Breast epithelium (tissue), 4 donors: ENCODE measurements at places on chromosomes 2 and 18. TPM values are rescaled to one million over a fixed set of nuclear protein-coding genes. Genes with fewer than 3 reads are reported as not detected.

DNA sequence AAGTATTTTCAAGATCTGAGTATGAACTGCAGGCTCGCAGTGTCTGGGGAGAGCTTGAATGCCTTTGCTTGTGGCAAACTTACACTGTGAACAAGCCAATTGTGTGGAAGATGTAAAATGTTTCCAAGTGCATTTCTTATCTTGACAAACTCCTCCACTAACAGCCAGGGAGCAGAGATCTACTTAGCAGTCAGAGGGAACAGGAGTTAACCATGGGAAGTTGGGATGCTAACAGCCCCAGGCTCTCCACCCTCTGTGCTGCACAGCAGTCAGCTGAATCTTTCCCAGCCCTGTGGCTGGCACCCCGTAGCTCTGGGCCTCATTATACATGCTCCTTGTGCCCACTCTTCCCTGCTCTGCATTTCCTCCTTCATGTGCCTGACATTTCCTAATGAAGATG, 450.2 kb downstream of the TSN start:
- no peak for DNase-seq

- DNase-seq, result no peak
These were observed 3.3 kb downstream of the PTGR3 start for GRCh38 chr18:75205514-75206132.

GRCh38 chr2:106843910-106844250, 42.1 kb downstream of the ST6GAL2 start:
- DNase-seq, result no peak

- no peak for DNase-seq
These were observed 63.8 kb downstream of the TMEM237 start for GRCh38 chr2:201579536-201579935.

DNA sequence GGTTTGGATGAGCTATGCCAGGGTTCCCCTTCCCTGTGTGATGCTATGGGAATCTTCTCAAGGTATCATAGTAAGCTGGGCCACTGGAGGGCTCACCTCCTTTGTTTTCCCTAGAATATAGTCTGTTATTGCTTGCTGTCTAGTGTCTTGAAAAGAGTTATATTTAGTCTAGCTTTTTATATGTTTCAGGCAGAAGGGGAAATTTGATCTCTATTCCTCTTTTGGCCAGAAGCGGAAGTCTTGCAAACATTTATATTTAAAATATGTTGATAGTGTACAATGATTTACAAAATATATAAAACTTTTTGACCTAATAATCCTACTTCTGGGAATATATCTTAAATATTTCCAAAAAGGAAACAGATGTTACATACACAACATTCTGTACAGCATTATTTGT, 260.7 kb downstream of the FHOD3 start:
- no peak for DNase-seq

- no peak for DNase-seq
These were observed 39.3 kb upstream of the TMEM17 start for GRCh38 chr2:62545261-62545660.

DNA sequence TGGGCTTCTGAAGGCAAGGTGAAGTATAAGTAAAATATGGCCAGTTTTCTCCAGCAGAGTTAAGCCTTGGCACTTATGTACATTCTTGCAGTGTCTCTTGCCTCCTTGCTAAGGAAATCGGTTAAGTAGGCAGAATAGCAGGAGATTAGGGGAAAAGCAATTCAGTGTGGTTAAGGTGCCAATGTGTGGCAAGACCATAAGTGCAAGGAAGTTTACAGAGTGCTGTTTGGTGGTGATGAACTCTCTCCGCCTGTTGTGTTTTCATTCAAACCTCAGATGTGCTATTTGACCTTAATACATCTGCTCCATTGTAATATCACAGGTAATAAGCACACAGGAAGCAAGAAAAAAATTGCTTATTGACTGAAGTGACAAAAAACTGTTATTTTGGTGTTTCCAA, 156.1 kb downstream of the MGAT5 start:
- no peak for DNase-seq

GRCh38 chr2:180077295-180077906, 70.3 kb upstream of the CWC22 start:
- DNase-seq, result no peak

DNA sequence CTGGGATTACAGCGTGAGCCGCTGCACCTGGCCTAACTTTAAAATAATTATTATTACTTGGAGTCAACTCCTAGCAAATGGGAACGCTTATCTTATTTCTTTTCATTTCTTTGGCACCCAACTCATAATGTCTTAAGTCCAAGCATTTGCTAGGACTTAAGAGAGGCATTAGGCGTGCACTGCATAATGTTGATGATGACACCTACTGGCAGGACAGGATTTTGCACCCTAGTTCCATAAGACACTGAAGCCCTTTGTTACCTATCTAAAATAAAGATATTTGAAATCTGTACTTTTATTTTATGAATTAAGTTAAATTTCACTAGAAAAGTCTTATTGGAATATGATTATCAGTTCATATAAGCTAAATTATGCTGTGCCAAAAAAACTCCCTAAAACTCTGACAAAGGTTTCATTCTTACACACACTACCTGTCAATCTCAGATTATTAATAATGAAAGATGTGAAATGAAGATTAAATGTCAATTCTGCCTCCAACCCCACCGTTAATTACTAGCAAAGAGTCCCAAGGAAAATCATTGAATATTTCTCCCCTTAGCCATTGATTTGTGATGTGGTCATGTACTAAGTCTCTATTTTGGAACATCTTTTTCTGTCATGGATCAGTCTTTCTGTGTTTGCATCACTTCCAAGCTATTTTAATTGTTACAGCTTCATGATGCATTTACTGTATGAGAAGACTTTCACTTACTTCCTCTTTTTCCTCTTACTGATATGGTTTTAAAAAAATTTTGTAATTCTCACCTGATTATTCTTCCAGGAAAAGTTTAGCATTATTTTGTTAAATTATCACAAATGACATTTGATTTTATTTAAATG, 12.7 kb upstream of the CDH2 start:
- DNase-seq, result no peak

GRCh38 chr2:71554028-71554705, 100.8 kb downstream of the DYSF start:
- DNase-seq, result no peak

GRCh38 chr2:30040147-30040546, 106.7 kb upstream of the YPEL5 start:
- no peak for DNase-seq

GRCh38 chr2:41062336-41062735, 610.4 kb upstream of the SLC8A1 start:
- no peak for DNase-seq

DNA sequence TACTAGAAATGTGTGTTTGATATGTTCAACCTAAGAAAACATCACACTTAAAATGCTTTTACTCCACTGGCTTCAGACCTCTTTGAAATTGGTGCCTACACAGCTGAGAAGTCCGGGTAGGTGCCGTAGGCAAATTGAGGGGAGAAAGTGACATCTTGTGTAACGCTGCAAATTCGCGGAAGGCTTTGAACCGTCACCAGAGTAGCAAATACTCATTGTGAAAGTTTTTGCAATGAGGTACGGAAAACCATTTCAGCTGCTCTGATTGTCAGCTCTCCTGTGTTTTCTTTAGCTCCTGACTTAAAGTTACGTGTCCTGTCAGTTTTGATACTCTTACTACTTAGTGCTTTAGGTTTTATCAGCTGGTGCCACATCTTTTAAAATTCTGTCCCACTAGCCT, 224.5 kb downstream of the FAM210A start:
- peak; percentile 62 for DNase-seq

GRCh38 chr2:127422559-127423477, 4.6 kb downstream of the PROC start:
- peak; percentile 15 for DNase-seq

GRCh38 chr2:133986081-133986837, 267.6 kb upstream of the MGAT5 start:
- no peak for DNase-seq

- no peak for DNase-seq
These were observed 277.9 kb upstream of the THSD7B start for GRCh38 chr2:136487421-136487820.

DNA sequence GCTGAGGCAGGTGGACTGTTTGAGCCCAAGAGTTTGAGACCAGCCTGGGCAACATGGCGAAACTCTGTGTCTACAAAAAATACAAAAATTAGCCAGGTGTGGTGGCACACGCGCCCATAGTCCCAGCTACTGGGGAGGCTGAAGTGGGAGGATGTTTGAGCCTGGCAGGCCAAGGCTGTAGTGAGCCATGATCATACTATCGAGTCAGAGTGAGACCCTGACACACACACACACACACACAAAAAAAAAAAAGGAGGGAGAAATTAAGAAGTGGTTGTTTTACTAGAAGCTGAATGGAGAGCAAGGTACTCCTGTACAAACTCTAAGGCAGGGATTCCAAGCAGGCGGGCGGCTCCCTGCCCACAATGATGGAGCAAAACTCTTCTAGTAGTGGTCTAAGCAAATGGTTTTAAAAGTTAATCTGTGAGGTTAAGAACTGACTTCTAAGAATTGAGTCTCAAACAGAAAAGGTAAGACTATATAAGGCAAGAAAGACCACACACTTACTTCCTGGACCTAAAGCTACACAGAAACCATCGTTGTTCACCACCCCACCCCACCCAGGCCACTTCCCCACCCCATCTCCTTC, 2.6 kb downstream of the ANKRD44 start:
- no peak for DNase-seq

- DNase-seq, result no peak
These were observed 1038.3 kb downstream of the DPP10 start for GRCh38 chr2:115480741-115481140.

DNA sequence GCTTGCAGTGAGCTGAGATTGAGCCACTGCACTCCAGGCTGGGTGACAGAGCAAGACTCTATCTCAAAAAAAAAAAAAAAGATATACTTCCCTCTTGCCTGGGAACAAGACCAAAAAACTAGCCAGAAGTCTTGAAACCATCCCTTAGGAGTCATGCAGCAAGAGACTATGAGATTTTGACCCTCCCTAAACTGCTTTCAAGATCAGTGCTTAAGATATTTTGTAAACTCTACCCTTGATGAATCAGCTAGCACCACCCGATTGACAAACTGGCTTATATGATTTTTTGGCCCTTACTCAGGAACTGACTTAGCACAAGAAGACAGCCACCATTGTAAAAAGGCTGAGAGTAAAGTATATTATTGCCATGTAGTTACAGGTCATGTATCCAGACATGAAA, 3.8 kb downstream of the SULT1C3 start:
- no peak for DNase-seq

NOTO gene
- not detected for total RNA-seq

UGT1A10 gene
- not detected for total RNA-seq

LINC00305 gene
- not detected for total RNA-seq

RNF125 gene
- total RNA-seq, result 7.2 TPM

FNDC4 gene
- 57.7 TPM for total RNA-seq

FSHR gene
- total RNA-seq, result not detected

COBLL1 gene
- 43.6 TPM for total RNA-seq

PSTPIP2 gene
- total RNA-seq, result 14.7 TPM

CPO gene
- 1.6 TPM for total RNA-seq

MC2R gene
- not detected for total RNA-seq

PRKD3 gene
- 46.5 TPM for total RNA-seq

CNDP2 gene
- total RNA-seq, result 81.0 TPM

THOC1 gene
- total RNA-seq, result 56.2 TPM
